ENCODE measurements at places on chromosomes 1 and 21. TPM values are rescaled to one million over a fixed set of nuclear protein-coding genes. Genes with fewer than 3 reads are reported as not detected.

BNIPL gene
- 0.08 TPM for polyA plus RNA-seq

LRIF1 gene
- 30.2 TPM for polyA plus RNA-seq

EDN2 gene
- not detected for polyA plus RNA-seq

POFUT2 gene
- polyA plus RNA-seq, result 4.9 TPM

GAS5 gene
- 245 TPM for polyA plus RNA-seq

LRRC71 gene
- not detected for polyA plus RNA-seq

RPE65 gene
- not detected for polyA plus RNA-seq

GFI1 gene
- 26.0 TPM for polyA plus RNA-seq

CR1 gene
- 2.3 TPM for polyA plus RNA-seq

ADAM30 gene
- polyA plus RNA-seq, result not detected

SPRR4 gene
- polyA plus RNA-seq, result not detected

HAO2 gene
- polyA plus RNA-seq, result not detected

ALG14 gene
- polyA plus RNA-seq, result 6.8 TPM

SPTA1 gene
- not detected for polyA plus RNA-seq

TRIM58 gene
- polyA plus RNA-seq, result 0.08 TPM

AURKAIP1 gene
- 157 TPM for polyA plus RNA-seq

MFSD2A gene
- 0.13 TPM for polyA plus RNA-seq

AMY2B gene
- 1.1 TPM for polyA plus RNA-seq

TMEM240 gene
- not detected for polyA plus RNA-seq

PRR9 gene
- not detected for polyA plus RNA-seq

DCST1 gene
- polyA plus RNA-seq, result not detected

FCAMR gene
- not detected for polyA plus RNA-seq

GJC2 gene
- not detected for polyA plus RNA-seq

AMY1B gene
- polyA plus RNA-seq, result not detected

PTGFRN gene
- polyA plus RNA-seq, result 0.39 TPM

OR6N1 gene
- not detected for polyA plus RNA-seq

RBM11 gene
- polyA plus RNA-seq, result 2.2 TPM

GUCA2B gene
- not detected for polyA plus RNA-seq

CFHR4 gene
- not detected for polyA plus RNA-seq

CFAP45 gene
- polyA plus RNA-seq, result 0.18 TPM

MNDA gene
- polyA plus RNA-seq, result 0.59 TPM

DIRAS3 gene
- not detected for polyA plus RNA-seq

PLPP3 gene
- polyA plus RNA-seq, result not detected

DHX9 gene
- polyA plus RNA-seq, result 115 TPM

S100A16 gene
- polyA plus RNA-seq, result not detected

TTC34 gene
- 0.17 TPM for polyA plus RNA-seq

C1QA gene
- polyA plus RNA-seq, result not detected

MINDY1 gene
- polyA plus RNA-seq, result 1.8 TPM

UBQLN4 gene
- 15.6 TPM for polyA plus RNA-seq

SETD4 gene
- 8.0 TPM for polyA plus RNA-seq

Measured in CD8-positive, alpha-beta memory T cell (primary cell).